ENCODE measurements at places on chromosomes 6 and 20.

- no peak for DNase-seq
Observed at GRCh38 chr6:112337209-112337638, 9.9 kb upstream of the RFPL4B start.

- no peak for DNase-seq
Observed at GRCh38 chr6:106255306-106255705, 70.3 kb downstream of the ATG5 start.

DNA sequence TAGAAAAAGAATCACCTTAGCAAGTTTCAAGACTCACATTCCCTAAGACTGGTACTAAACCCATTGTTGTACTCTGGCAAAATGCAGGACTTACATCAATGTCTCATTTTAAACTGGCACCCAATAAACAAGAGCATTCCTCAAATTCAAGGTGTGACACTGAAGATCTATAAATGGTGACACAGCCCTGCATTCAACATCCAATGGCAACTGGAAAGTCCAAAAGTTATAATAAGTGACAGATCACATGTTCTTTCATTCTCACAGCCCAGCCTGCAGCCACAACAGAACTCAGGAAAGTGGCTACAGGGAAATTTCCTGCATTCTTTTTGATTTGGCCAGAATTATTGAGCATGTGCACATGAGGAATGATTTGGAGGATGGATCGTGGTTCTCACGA, 57.5 kb downstream of the MBOAT1 start:
- DNase-seq, result no peak

GRCh38 chr20:48612335-48612734, 215.5 kb downstream of the PREX1 start:
- no peak for DNase-seq

DNA sequence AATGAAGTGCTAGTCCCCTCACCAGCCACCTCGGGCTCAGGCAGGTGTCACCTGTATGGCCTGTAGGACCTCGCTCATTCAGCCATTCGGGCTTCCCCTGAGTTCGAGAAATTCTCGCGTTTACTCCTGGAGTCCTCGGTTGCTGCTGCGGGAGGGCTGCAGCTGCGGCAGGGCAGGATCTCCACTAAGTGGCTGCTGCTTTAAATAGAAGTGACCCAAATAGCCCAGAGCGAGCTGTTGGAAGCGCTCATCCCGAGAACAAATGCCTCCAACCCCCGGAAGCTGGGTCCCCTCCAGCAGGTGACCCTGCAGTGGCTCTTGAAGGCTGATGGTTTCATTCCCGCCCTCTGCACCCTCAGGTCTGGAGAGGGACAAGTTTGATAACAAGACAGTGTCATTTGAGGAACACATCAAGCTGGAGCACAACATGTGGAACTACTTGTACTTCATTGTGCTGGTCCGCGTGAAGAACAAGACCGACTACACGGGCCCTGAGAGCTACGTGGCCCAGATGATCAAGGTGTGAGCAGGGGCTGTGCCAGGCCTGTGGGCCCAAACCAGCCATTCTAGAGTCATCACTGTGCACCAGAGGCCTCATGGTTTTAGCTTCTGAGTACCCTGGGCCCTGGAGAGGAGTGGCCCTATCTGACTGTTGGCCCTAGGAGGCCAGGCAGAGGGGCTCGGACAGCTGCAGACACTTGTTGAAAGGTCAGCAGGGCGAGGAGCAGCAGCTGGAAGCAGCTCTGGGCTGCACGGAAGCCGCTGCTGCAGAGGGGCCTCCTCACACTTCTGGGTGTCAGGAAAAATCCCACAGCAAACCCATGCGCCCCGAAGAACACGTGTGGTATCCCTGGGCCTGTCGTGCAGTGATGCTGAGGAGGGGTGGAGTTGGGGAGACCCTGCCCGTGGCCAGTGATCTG, 18.1 kb downstream of the UQCC2 start:
- DNase-seq, result no peak

GRCh38 chr6:107550906-107551305, 61.0 kb downstream of the SOBP start:
- DNase-seq, result no peak

DNA sequence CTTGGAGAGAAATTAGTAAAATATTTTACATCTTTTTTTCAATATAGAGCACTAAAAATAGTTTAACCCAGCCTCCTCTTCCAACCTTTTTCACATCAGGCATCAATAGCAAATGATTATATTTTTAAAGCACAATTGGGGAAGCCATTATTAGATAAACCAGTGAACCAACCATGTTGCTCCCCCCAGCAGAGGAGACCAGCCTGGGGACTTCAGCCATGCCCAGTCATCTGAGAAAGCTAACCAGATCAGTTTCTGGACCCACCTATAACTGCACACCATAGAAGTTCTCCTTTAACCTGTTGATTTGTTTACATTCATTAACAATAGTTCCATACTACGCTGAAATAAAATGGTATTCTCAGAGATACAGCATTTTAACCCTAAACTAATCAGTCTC, 13.8 kb upstream of the SDHAF4 start:
- no peak for DNase-seq

- DNase-seq, result no peak
Observed at GRCh38 chr20:60123096-60123495, 164.9 kb downstream of the CDH26 start.

DNA sequence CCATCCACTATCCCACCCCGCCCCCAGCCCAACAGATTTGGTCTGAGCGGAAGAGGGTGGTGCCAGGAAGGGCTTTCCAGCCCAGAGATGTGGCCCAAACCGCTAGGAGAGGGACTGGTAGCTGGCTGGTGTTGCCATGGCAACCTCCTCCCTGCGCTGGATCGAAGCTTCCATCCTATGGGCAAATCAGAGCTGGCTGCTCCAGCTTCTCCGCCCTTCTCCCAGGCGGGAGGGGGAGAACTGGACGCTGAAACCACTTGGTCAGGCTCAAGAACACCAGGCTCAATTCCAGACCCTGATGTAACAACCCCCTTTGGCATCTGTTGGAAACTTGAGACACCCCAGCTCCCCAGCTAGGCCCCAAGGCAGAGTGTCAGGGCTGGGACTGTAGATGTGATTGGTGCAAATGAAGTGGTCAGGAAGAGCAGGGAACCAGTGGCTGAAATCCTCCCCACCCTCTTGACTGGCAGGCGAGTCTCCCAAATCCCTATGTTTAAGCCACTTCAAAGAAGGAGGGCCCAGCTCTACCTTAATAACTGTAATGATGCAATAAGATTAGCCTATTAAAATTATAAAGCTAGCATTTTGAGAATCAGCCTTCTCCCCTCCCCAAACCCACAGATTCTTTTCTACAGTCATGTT, 4.2 kb downstream of the RIMS4 start:
- DNase-seq, result no peak

- DNase-seq, result no peak
Observed at GRCh38 chr20:39376788-39377187, 414.6 kb downstream of the DHX35 start.

DNA sequence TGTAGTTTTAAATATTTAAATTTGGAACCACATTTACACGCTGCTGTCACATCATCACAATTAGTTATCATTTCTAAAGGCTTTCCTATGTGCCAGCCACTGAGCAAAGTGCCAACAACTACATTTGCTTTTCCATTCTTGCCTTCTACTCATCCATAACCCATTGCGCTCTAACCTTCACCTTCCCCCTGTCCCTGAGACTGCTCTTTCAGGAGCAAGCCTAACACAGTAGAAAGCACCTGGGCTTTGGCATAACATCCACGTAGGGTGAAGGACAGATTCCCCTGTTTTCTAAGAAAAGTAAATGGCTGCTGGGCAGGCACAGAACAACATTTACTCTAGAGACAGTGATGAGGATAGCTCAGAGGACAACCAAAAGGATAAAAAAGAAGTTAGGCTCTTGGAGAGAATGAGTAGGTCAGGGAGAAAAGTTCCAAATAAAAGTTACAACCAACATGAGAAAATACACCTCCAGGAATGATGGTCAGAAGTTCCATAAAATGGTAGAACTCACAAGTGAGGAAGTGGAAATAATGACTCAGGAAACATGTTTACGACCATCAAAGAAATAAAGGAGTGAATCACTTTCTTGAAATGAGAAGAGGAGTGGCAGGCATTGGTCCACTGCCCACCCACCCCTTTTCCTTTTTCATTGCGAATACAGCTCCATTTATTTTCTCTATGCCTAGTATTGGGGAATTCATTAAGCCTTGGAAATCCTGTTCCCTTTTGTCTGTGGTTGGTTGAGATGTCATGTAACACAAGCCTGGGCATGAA, 77.2 kb downstream of the PFDN4 start:
- no peak for DNase-seq

Measured in stimulated activated CD8-positive, alpha-beta memory T cell treated with anti-CD3 and anti-CD28 coated beads, Interleukin-15, amount 100 ng/mL, for 48 hours (primary cell).